SJCRH30 (cell line): ENCODE measurements at places on chromosomes 1 and 21.

- DNase-seq, result peak; percentile 87
Observed at GRCh38 chr1:116273042-116273783, 99.8 kb upstream of the ATP1A1 start.

DNA sequence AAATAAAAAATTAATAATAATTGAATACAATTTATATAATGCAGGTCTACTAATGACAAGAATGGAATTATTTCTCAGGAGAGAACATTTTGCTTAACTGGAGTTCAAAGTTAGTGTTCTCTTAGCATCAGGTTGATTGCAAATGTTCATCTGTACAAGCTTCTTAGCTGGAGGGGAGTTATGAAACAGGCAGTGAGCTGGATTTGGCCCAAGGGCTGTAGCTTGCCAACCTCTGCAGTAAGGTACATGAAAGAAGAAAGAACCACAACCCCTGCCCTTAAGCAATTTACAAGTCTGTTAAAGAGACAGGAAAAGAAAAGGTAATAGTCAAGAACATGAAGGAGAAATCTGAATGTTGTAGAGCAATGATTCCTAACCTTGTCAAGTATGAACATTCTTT, 17.0 kb downstream of the LPGAT1 start:
- DNase-seq, result no peak

- DNase-seq, result no peak
Observed at GRCh38 chr1:1005774-1006304, 5.9 kb upstream of the HES4 start.

GRCh38 chr1:205493241-205494085, 11.0 kb upstream of the CDK18 start:
- peak; percentile 62 for DNase-seq

DNA sequence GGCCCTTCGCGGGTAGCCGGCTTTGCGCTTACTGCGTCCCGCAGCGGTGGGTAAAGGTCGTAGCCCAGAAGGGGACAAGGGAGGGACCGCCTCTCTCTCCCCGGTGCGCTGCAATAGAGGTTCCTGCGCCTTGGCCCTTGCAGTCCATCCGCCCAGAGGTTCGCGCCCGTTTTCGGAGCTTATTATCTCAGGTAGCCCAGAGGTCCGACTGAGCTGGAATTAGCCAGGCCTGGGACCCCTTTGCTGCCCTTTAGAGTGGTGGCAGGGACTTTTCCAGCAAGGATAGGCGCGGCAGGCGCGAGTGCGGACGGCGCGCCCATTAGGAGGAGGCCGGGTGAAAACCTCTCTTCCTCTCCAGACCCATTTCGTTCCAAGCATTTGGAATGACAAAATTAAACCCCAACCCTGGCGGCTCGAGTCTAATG, 5.0 kb downstream of the LHX4 start:
- no peak for DNase-seq

DNA sequence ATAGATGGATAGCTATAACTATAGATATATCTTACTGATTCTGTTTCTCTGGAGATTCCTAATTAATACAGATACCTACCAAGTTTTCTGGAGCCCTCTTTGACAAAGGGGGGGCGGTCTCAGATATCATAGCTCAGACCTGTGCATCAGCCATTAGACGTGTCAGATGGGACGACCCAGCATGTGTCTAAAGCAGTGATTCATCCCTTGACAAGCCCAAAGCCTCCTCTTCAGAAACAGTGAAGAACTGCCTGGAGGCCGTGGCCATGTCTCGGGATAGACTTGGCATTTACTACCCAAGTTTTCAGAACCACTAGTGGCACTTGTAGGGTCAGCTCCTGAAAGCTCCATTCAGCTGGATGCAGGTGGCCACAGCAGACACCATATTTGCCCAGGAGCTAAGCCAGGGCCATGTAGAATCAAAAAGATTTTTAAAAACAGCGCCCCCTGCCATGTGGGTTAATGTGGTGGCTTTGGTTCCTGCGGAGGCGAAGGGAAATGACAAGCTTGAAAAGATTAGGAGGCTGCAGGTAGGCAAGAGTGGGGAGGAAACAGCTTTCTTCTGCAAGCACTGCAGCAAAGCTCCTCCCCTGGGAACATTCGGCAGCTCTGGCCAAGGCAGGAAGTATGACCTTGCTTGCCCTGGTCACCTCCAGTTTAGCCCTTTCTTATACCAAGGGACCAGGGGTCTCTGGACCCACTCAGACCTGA, 82.2 kb downstream of the FBXO2 start:
- DNase-seq, result no peak

DNA sequence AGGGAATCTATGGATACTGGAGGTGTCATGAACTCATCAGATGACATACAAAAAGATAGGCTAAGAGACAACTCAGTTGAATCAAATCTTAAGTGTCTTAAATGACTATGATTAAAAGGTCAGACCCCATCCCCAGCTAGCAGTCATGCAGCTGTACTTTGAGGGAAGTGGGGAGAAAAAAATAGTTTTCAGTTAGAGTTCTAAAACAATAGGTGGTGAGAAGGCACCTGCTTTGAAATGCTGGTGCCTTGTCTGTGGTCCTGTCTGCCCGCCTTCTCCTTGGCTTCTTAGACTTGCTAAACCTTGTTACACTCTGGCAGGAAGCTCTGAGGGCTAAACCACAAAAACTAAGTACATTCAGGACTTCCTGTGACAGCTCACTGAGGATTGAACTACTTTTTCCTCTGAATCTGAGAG, 15.3 kb downstream of the CD2 start:
- no peak for DNase-seq

DNA sequence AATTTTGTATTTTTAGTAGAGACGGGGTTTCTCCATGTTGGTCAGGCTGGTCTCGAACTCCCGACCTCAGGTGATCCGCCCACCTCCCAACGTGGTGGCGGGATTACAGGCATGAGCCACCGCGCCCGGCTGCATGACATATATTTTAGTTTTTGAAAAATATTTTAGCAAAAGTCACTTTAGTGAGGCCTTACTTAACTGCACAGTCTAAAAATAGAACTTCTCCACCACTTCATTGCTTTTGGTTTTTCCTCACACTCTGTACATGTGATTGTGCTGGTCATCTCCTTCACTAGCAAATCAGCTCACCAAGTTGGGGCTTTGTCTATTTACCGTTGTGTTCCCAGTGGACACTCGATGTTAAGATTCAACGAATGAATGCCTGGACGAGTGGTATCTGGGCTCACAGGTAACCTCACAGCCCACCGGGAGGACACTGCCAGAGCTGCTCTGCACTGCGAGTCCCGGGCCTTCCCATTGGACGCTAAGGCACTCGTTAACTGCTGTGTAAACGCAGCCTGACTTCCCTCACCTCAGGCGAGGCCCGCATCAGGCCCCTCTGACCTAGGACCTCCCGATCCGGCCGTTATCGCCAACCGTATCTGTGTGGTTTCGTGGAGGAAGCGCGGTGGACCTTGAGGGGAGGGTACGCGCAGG, 14.0 kb upstream of the ZNF692 start:
- peak; percentile 77 for DNase-seq

DNA sequence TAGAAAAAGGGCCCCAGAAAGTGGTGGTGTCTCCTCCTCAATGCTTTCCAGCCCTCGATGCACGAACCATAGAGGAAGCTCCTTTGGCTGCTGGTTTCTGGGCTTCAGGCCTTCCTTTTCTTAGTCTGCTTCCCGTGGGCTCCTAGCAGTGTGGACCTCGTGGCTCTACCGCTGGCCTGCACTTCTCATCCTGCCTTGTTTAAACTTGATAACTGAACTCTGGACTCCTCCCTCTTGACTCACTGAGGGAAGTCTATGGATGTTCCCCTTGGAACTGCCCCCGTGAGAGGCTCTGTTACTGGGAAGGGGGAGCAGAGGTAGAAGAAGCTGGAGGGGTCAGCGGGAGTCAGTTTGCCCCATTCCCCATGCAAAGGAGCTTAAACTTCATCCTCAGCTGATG, 75.3 kb upstream of the WDR26 start:
- DNase-seq, result no peak

DNA sequence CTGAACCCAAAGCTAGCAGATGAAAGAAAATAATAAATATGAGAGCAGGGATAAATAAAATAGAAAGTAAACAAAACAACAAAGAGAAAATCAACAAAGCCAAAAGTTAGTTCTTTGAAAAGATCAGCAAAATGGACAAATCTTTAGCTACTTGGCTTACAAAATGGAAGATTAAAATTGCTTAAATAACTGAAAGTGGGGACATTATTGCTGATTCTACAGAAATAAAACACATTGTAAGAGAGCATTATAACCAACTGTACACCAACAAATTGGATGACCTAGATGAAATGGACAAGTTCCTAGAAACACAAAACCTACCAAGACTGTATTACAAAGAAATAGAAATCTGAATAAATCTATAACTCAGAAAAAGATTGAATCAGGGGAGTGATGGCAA, 238.3 kb upstream of the C1orf87 start:
- DNase-seq, result no peak

- no peak for DNase-seq
Observed at GRCh38 chr21:43603233-43603626, 56.1 kb downstream of the HSF2BP start.

- no peak for DNase-seq
Observed at GRCh38 chr1:107172450-107173170, 31.8 kb downstream of the NTNG1 start.

GRCh38 chr1:10510520-10511493, 36.1 kb downstream of the PEX14 start:
- no peak for DNase-seq

- no peak for DNase-seq
Observed at GRCh38 chr1:111251570-111251969, 24.1 kb downstream of the CHI3L2 start.

DNA sequence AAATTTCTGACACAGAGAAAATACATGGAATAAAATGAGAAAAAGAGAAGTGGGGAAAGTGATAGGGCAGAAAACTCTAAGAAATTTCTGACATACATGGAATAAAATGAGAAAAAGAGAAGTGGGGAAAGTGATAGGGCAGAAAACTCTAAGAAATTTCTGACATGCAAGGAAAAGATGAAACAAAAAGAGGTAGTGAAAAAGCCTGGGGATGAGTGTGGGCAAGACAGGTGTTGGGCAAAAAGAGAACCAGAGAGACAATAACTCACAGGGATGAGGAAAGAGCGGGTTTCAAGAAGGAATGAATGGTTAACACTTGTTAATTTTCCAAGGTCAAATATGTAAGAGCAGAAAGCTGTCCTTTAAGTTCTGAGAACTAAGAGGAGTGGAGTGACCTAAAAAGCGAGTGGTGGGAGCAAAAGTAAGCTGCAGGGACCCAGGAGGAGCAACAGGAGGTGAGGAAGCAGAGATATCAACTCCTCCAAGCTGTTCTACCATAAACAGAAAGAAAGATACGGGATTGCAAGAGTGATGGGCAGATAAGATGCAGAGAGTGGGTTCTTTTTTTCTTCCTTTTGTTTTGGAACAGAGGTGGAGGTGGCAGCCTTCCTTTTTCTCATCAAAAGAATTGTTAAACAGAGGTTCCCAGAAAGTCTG, 29.9 kb upstream of the EXO1 start:
- no peak for DNase-seq

GRCh38 chr1:179322557-179322956, 29.0 kb downstream of the SOAT1 start:
- no peak for DNase-seq

DNA sequence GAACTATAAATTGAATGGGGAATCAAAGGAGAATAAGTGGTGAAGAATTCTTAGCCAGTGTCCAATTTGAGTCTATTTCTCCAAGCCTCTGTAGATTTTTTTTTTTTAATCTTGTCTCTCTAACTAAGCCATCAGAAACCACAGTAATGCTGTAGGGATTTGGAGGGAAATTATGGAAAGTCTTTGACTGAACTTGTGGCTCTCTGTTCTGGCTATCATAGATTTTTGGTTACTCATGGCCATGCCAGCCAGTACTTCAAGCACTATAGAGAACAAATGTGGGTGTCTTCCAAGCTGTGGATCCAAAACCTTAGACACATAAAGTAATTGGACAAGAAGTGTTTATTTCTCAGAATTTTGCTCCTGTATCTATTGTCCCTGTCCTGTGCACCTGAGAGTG, 147.9 kb downstream of the LRRC40 start:
- DNase-seq, result no peak

DNA sequence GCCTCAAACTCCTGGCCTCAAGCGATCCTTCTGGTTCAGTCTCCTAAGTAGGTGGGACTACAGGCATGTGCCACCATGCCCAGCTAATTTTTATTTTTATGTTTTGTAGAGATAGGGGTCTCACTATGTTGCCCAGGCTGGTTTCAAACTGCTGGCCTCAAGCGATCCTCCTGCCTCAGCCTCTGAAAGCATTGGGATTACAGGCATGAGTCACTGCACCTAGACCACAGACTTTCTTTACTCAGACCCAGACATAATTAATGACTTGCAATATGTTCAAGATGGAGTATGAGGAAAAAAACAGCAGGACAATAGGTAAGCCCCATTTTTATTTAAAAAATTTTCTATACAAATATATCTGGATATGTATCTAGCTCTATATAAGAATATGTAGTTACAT, 13.2 kb downstream of the KANK4 start:
- DNase-seq, result no peak

- DNase-seq, result peak; percentile 95
Observed at GRCh38 chr1:8303141-8303540, 14.8 kb upstream of the SLC45A1 start.

GRCh38 chr1:119779869-119780356, 11.2 kb upstream of the HMGCS2 start:
- DNase-seq, result peak; percentile 12

DNA sequence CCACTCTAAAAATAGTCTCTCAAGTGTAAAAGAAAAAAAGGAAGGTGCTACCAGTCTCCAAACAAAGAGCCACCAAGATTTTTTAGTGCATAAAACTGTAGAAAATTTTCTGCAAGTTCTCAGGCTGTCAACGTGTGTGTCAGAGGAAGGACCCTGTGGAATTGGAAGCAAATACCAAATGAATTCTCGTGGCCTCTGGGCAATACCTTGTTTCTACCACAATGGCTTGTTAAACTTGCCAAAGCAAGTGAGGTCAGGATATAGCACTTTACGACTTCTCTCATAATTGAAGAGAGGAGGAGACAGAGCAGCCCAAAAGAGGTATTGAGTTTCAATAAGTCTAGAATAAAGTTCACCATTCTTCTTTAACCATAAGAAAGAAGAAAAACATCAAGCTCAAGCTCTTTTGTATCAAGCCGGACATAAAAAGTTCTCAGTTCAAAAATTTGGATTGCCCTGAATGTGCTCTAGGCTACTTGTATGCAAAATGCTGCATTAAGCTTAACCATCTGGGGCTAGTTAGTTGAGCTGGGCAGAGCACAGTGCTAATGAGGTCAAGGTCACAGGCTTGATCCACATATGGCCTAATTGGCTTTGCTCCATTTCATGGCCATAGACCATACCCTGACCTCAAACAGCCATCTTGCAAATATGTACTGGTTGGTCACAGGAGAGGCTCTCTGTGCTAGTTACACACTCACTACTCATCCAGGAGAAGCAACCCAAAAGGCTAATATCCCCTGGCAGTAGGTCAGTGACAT, 60.5 kb downstream of the TBX15 start:
- DNase-seq, result no peak
